OCI-M1 (cell line): ENCODE measurements at places on chromosomes 13 and 19.

DNA sequence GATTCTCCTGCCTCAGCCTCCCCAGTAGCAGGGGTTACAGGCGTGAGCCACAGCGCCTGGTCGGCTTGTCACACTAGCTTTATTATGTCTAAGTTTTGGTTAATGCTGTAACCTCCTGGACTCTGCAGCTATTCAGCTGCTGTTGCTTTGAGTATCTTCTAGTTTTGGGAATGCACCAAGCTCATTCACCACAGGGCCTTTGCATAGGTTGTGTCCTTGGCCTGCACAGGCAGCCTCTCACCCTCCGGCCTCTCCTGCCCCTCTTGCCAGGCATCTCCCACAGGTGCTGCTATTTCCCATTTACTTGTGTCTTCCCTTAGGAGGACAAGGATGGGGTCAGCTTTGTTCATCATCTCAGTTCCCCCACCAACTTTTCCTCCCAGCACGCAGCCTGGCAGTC is 2.4 kb upstream of the CCDC9 start:
- no peak for DNase-seq

- DNase-seq: no peak
These were observed 7.4 kb downstream of the ATP12A start for GRCh38 chr13:24687611-24688010.

DNA sequence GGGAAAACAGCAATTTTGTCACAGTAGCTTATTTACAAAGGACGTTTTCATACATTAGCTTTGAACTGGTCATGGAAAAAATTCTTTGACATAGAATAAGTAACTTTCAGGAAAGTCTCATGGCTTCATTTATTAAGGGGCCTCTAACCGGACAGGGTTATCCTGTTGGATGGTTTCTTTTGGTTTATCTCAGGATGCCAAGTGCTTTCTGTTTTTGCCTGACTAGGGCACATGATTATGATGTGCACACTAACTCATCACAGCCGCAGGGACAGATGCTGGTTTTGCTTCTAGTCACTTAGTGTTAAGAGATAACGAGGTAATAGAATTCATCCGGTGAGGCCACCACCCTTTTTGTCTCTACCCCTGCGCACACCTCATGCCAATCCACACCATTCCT is 53.0 kb downstream of the TGDS start:
- DNase-seq: peak; percentile 43

GRCh38 chr13:21674490-21675009 is 3.7 kb downstream of the FGF9 start:
- DNase-seq: no peak

GRCh38 chr13:30845297-30846214 is 60.5 kb upstream of the MEDAG start:
- DNase-seq: peak; percentile 29

GRCh38 chr13:31067416-31068118 is 94.1 kb downstream of the HSPH1 start:
- DNase-seq: no peak
